H7 (cell line): ENCODE measurements at places on chromosomes 6 and 20.
A peak's percentile ranks its signal among the peaks of the same experiment; 100 is the strongest.

- peak; percentile 72 for DNase-seq
Measured at GRCh38 chr6:26249957-26250697, 114.9 kb upstream of the BTN3A2 start.

DNA sequence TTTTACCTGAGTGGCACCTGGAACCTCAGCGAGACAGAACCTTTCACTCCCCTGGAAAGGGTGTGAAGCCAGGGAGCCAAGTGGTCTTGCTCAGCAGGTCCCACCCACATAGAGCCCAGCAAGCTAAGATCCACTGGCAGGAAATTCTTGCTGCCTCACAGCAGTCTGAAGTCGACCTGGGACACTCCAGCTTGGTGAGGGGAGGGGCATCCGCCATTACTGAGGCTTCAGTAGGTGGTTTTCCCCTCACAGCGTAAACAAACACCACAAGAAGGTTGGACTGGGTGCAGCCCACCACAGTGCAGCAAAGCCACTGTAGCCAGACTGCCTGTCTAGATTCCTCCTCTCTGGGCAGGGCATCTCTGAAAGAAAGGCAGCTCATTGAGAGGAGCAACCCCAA is 134.7 kb upstream of the RSPO3 start:
- DNase-seq: no peak

DNA sequence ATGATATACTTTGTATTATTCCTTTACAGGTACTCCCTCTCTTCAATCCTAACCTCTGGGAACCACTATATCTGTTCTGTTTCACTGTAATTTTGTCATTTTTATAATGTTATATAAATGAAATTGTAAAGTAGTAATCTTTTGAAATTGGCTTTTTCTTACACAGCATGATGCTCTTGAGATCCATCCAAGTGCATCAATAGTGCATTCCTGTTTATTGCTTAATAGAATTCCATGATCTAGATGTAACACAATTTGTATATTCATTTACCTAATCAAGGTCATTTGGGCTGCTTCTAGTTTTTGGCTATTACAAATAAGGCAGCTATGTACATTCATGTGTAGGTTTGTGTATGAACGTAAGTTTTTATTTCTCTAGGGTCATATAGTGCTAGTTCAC is 174.6 kb downstream of the KHDC1L start:
- DNase-seq: no peak

GRCh38 chr6:31723980-31724691 is 963 bp downstream of the MPIG6B start:
- no peak for DNase-seq

- no peak for DNase-seq
Measured at GRCh38 chr6:48255094-48255493, 144.1 kb upstream of the PTCHD4 start.

- DNase-seq: no peak
Measured at GRCh38 chr6:92270365-92270764, 1149.0 kb downstream of the EPHA7 start.

DNA sequence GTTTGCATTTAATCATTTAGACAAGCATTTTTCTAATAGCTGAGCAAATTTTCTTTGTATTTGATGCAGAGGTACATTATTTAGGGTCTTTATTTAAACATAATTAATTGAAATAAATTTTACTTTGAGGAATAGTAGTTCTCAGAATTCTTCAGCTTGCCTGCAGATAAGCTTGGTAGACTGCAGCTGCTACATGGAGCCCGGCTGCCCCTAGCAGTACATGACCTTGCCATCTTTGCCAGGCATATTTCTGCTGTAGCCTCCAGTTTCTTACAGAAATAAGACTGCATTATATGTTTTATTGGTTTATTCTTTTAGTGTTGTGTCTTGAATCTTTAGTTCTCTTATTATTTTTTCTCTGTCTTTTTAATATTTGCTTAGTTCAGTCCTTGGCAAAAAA is 396.8 kb downstream of the QKI start:
- DNase-seq: no peak

DNA sequence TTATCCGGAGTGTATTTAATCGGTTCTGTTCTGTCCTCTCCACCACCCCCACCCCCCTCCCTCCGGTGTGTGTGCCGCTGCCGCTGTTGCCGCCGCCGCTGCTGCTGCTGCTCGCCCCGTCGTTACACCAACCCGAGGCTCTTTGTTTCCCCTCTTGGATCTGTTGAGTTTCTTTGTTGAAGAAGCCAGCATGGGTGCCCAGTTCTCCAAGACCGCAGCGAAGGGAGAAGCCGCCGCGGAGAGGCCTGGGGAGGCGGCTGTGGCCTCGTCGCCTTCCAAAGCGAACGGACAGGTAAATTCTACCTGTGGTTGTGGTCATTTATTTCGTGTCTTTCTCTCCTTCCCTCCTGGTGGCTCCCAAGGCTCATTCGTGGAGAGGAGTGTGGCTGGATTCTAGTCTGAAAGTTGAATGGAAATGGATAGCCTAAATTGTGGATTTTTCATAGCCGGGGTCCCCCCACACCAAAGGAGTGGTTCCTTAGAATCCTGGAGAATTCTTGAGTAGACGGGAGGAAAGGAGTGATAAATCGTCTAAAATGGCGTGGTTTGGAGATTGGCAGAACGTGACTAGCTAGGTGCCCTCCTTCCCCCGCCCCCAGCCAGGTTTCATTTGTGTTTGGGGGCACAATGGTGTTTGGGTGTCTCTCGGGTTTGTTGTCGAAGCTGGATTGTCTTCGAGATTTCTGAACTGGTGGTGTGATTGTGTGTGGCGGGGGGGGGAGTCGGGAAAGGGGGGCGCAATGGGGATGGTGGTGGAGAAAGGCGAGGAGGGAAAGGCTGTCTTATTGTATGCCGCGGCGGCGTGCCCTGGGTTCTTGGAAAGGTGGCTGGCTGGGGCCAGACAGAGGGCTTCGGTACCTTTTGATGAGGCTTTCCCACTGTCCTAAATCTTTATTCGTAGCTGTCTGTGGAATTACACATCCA is 673 bp downstream of the MARCKS start:
- DNase-seq: peak; percentile 68

- DNase-seq: no peak
Measured at GRCh38 chr6:38134704-38135088, 315.2 kb downstream of the ZFAND3 start.

DNA sequence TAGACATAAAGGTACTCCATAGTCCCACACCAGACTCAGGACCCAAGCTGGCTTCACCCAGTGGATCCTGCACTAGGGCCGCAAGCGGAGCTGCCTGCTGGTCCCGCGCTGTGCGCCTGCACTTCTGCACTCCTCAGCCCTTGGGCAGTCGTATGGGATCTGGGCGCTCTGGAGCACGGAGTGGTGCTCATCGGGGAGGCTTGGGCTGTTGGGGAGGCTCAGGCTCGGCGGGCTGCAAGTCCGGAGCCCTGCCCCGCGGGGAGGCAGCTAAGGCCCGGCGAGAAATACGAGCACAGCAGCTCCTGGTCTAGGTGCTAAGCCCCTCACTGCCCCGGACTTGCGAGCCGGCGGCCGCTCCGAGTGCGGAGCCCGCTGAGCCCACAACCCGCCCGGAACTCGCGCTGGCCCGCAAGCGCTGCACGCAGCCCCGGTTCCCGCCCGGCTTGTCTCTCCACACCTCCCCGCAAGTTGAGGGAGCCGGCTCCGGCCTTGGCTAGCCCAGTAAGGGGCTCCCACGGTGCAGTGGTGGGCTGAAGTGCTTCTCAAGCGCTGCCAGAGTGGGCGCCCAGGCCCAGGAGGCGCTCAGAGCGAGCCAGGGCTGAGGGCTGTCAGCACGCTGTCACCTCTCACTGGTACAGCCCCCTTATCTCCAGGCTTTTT is 33.4 kb upstream of the GCNT2 start:
- DNase-seq: no peak

DNA sequence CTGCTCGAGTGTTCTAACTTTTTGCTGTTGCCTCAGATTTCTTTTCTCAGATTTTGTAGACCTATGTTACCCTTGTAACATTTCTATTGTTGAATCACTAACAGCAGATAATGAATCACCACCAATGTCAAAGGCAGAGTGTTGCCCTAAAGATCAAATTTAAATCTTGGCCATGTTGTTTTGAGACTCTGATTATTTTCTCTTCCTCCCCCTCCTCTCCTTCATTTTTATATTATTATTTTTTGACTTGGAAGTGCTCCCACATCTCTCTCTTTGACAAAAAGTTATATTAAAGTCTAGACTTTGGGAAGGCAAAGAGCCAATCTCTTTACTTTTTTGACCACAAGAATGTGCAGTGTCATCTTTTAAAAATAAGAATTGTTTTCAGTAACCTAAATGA is 422.7 kb downstream of the NKAIN2 start:
- DNase-seq: no peak

- no peak for DNase-seq
Measured at GRCh38 chr6:31007694-31008093, 2.6 kb upstream of the MUC22 start.

GRCh38 chr6:24659561-24659960 is 7.1 kb downstream of the TDP2 start:
- DNase-seq: no peak

GRCh38 chr6:112920994-112921393 is 573.9 kb downstream of the RFPL4B start:
- no peak for DNase-seq

GRCh38 chr6:131972741-131973140 is 21.6 kb upstream of the CCN2 start:
- no peak for DNase-seq

- no peak for DNase-seq
Measured at GRCh38 chr20:33460711-33461110, 17.1 kb upstream of the SNTA1 start.

DNA sequence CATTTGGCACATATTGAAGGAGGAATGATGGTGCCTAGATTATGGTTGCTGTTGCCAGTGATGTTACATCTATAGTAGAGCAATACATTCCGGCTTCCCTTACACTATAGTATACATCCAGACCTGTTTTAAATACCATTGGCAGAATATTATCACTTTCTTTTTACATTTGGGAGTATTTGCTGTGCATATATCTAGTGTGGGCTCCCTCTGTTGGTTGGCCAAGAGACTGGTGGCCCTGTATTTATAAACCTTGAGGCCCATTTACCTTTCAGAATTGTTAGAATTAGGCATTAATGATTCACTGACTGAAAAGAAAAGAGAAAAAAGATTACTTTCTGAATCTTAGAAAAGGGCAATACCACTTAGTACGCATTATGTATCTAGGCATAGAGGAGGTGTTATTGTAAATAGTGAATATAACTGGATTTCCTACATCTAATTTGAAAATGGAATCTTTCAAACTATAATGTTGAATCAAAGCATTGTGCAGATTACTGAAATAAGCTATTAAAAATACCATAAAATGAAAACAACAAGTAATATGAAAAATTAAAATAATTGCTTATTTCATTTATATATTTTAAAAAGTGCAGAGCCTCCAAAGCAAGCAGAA is 628.8 kb upstream of the MAN1A1 start:
- DNase-seq: peak; percentile 4

GRCh38 chr6:44072452-44072958 is 54.7 kb downstream of the MRPL14 start:
- DNase-seq: peak; percentile 67

GRCh38 chr20:59988141-59988540 is 29.9 kb downstream of the CDH26 start:
- no peak for DNase-seq

GRCh38 chr6:146859206-146859605 is 260.4 kb downstream of the ADGB start:
- DNase-seq: no peak

DNA sequence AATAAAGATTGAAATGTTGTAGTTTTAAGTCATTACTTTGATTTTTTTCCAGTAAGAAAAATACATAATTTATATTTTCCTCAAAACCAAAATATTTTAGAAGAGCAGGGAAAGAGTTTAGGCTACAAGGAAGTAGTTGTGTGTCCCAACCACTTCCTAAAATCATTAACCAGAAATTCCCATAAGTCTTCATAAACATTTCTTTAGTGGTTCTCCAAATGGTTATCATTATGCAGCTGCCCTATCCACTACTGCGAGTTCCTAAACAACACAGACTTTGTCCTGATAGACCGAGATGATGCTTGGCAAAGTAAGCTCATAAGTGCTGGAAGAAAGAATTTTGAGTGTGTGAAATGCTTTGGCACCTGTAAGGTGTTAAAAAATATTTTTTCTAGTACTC is 93.6 kb downstream of the ARMC2 start:
- no peak for DNase-seq

GRCh38 chr20:57482796-57483195 is 42.1 kb downstream of the CTCFL start:
- DNase-seq: peak; percentile 27

DNA sequence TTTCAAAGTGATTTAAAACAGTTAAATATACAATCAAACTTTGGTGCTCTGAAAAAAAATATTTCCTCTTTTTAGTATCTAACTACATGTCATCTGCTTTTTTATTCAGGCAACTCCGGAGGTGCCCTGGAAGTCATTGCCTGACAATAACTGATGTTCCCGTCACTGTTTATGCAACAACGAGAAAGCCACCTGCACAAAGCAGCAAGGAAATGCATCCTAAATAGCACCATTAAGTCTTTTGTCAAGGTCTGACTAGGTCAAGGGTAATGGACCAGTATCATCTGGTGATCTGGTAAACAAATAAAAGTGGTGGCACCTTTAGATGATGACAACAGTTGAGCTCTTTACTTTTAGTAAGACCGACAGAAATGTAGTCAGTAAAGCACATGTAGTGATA is 13.2 kb downstream of the FAM229B start:
- DNase-seq: no peak

- peak; percentile 85 for DNase-seq
Measured at GRCh38 chr6:42451333-42452170, at the start of gene TRERF1. TRERF1 (minus strand) TSS chr6:42451926; CDS start chr6:42269590, 182,336 bp downstream.

- no peak for DNase-seq
Measured at GRCh38 chr6:2641044-2641725, 109.5 kb downstream of the MYLK4 start.

- DNase-seq: no peak
Measured at GRCh38 chr20:12055161-12055560, 137.5 kb downstream of the BTBD3 start.

DNA sequence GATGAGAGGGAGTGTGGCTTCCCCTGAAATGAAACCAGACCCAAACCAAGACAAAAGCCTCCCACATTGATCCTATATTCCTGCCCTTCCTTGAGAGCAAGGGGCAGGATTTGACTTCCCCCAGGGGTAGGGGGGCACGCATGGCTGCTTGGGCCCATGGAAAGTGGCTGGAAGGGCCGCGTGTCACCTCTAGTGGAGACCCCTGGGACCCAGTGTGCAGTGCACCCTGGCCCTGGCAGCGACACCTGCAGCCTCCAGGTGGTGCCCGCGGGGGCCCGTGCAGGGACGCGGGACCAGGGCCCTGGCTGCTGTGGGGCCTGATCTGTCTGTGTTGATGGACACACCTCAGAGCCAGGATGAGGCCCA is 18.0 kb upstream of the SLCO4A1 start:
- DNase-seq: peak; percentile 89
